ENCODE measurements at places on chromosomes 11 and 22. TPM values are rescaled to one million over a fixed set of nuclear protein-coding genes. Genes with fewer than 3 reads are reported as not detected.

Gene SDHD
- total RNA-seq: 140 TPM

Gene GDPD4
- total RNA-seq: 0.64 TPM

Gene CST6
- total RNA-seq: not detected

Gene PLAAT2
- not detected for total RNA-seq

Gene KIF18A
- total RNA-seq: 25.0 TPM

Gene SCGB1D2
- total RNA-seq: not detected

Gene C11orf42
- total RNA-seq: under 0.01 TPM

Gene SPA17
- 12.1 TPM for total RNA-seq

Gene LRRN4CL
- total RNA-seq: 15.5 TPM

Gene TREH
- total RNA-seq: not detected

Gene DMC1
- 2.3 TPM for total RNA-seq

GRCh38 chr11:15048616-15049015 is 24.8 kb upstream of the CALCB start:
- DNase-seq: no peak

GRCh38 chr11:77211594-77212251 is 83.7 kb downstream of the MYO7A start:
- no peak for DNase-seq

DNA sequence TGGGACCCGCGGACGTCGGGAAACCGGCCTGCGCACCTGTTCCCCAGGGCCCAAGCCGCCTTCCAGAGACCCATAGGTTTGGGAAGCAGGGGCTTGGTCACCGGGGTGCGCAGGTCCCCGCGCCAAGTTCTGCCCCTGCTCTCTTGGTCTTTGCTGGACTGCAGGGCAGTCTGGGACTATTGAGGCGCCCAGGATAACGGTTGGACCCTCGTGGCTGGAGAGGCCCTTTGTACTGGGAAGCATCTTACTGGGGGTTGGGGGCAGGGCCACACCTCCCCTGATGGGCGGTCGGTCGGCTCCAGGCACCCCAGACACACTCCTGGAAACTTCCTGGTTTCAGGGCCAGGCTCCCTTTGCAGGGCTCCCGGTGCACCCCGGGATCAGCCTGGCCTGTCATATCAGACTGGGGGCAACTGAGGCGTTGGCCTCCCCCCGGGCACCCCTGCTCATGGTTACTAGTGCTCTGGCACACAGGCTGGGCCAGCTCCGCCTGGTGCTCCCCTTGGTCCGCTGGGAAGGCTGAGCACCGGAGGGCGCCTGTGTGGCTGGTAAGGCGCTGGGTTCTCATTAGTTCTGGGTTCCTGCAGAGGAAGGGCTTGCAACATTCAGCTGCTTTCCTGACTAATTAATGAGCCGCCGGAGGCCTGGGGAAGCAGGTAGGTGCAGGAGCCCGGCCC is 1250.5 kb downstream of the BRD1 start:
- DNase-seq: no peak

DNA sequence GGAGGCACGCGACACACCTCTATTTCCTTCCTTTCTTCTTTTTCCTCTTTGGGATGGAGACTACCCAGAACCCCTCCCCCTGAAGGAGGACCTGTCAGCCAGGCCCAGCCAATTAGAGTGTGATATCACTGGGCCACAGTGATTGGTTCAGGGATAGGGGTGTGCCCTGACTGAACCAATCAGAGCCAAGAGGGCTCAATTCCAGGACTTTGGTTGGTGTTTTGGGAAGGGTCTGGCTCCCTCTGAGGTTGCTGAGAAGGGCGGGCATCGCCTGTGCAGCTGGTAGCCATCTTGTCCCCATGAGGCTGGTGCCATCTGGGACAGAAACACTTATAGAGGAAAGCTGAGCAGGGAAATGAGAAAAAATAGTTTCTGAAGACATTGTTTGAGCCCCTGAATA is 71.4 kb downstream of the CHST1 start:
- no peak for DNase-seq

- no peak for DNase-seq
Measured at GRCh38 chr11:117836077-117836960, 11.8 kb upstream of the FXYD2 start.

DNA sequence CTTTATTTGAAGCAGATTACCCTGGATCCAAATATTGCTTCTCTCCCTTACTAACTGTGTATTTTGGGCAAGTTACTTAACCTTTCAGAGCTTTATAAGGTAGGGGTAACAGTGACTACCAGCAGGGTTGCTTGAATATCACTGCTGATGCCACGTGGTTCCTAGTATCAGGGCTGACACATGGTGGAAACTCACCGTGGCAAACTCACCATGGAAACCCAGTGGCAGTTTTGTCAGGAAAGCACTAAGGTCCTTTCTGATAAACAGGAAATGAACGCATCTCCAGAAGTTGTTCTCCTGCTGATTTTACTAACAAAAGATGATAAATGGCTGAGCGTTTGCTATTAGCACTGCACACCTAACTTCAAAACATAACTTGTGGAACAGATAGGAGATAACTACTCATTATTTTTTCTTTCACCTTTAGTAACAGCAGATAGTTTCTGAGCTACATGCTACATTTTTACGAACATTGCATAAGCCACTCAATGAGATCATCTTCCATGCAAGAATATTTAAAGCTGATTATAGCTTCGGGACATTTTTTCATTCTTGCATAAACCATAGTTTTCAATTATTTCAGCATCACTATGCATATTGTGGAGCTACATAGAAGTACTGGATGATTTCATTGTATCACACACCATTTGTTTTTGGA is 59.7 kb upstream of the RAG2 start:
- no peak for DNase-seq

- no peak for DNase-seq
Measured at GRCh38 chr11:737366-737765, 9.9 kb upstream of the TALDO1 start.

GRCh38 chr22:23306438-23306921 is 126.2 kb downstream of the BCR start:
- peak; percentile 69 for DNase-seq

DNA sequence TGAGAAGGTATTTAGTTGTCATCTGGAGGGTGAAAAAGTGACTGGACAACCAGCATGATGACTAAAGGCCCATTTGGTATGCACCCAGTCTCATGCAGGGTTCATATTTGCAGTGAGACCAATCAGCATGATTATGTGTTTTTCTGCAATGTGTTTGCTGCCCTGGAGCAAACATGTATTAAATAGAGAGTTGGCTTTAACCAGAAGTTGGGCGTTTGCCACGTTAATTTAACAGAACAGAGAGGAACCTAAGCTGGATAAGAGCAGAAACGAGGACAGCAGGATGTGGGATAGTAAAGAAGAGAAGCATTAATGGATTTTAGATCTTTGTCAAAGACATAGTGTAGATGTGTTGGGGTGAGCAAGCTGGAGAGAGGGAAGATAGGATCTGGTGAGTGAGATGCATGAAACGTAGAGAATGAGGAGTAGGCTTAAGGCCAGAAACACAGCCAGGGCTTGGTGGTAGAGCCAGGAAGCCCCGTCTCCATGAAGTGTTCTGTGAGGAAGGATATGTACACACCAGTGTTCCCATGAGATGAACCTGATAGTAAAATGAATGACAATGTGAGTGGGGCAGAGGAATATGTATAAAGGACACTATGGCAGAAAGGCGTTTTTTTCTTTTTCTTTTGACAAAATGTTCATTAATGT is 164.0 kb upstream of the PDGFD start:
- no peak for DNase-seq

GRCh38 chr11:113638376-113638775 is 67.7 kb downstream of the TMPRSS5 start:
- no peak for DNase-seq

DNA sequence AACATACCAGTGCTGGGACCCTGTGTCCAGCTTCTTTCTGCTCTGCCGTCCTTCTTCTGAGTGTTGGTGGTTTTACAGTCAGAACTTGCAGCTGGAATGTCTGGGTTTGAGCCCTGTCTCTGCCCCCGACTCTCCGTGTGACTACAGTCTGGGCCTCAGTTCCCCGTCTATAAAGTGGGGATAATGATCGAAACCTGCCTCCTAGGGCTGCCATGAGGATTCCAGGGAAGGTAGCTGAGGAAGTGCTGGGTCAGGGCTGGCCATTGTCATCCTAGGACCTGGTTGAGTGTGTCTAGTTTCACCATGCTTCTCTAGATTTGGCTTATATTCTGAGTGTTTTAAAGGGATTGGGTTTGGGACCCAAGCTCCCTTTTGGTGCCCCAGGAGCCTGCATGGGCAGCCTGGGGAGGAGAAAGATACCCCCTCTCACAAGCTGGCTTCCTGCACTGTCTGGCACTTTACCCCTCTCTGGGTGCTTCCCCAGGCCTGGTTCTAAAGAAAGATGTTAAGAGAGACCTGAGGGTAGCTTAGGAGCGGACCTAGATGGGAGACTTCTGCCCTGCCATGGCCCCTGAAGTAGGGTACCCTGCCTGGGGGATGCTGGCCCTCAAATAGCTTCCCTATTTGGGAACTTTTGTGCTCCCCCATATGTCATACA is 49.9 kb downstream of the TSPAN18 start:
- DNase-seq: no peak

DNA sequence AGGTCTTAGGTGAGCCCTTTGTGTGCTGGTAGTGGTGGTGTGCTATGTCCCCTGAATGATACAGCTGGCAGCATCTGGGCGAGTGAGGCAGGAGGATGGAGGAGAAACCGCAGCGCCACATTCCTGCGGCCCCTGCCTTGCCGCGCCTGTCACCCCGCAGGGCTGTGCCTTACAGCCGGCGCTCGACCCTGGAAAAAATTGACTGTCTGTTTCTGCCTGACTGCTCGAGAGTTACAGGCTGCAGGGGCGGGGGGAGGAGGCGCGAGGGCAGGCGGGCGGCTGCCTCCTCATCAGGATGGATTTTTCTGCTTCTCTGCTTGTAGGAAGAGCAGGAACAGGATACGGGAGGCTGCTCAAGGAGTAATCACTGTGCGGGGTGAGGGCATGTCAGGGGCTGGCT is 443.4 kb downstream of the MIAT start:
- DNase-seq: peak; percentile 64

- DNase-seq: no peak
Measured at GRCh38 chr22:49188091-49188490, 639.6 kb downstream of the BRD1 start.

DNA sequence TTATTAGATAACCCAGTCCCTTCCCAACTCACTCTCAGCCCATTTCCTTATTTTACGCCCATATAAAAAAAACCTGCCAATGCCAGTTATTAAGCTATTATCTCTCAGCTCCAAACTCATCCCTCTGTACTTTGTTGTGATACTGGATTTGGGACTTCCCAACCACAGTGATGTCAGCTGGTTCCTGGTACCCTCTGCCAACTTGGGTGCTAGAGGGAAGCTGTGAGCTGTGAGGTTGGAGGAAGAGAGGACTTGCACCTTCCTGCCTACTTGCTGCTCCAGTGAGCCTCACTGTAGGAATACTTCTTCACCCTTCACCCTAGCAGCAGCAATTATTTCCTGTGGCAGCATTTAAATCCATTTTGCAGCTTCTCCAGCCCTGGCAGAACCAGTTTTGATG is 19.2 kb upstream of the CSF2RB start:
- DNase-seq: no peak

- DNase-seq: peak; percentile 27
Measured at GRCh38 chr11:808427-809286, 1.1 kb upstream of the RPLP2 start.

GRCh38 chr22:31840585-31840984 is 86.8 kb downstream of the DEPDC5 start:
- no peak for DNase-seq

- peak; percentile 68 for DNase-seq
Measured at GRCh38 chr22:36577019-36577418, 48.1 kb upstream of the EIF3D start.

DNA sequence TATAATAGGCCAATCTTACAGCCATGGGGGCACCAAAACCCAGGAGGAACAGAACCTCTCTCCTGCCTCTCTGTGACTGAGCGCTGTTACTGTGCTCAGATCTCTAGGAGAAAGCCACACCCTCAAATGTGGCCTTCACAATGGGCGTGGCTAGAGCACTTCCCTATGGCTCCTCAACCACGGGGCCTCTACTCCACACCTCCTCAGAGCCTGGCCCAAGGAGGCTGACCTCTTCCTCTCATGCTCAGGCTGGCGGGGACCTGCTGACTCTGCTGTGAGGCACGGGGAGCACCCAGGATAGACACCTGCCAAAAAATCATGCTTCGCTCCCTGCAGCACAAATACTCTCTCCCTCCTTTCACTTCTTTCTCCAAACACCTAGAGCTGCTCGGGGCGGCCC is 41.0 kb downstream of the C11orf58 start:
- DNase-seq: no peak

GRCh38 chr11:68546555-68546954 is 86.0 kb downstream of the PPP6R3 start:
- DNase-seq: no peak

GRCh38 chr11:13149991-13150390 is 127.6 kb upstream of the BMAL1 start:
- DNase-seq: no peak

DNA sequence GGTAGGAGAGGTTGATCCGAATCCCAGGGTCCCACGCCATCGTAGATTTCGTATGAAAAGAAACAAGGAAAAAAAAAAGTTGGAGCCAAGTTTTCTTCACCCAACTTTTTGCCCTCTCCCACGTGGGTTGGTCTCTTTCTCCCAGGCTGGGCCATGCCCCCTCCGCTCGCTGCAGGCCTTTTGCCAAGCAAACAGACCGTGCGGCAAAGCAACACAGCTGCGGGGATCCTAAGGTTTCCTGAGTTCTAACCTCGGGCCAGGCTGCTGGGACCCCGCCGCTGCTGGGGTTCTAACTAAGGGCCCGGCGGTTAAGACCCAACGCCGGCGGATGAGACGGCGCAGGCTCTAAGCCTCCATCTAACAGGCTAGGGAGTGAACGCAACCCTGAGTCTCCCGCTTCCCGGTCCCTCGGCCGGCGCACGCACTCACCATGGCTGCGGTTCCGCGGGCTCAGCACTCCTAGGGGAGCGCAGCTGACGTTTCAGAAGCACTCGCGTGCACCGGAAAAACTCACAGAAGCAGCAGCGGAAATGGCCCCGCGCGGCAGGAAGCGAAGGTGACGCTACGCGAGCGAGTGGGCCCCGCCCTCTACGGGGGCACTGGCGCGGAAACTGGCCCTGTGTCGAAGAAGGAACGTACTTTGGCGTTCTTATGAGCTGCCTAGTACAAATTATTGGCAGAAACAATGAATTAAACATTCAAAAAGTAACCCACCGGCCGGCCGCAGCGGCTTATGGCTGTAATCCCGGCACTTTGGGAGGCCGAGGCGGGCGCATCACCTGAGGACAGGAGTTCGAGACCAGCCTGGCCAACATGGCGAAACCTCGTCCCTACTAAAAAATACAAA is at the start of gene SNU13:
Gene SNU13, minus strand, starts transcription at position 503 of the 847 bp plus-strand sequence. Its CDS starts 71 bp downstream, at position 432.
- DNase-seq: peak; percentile 95

Measured in fibroblast of villous mesenchyme (primary cell).